Uterine smooth muscle cell (primary cell): ENCODE measurements at places on chromosomes 1 and 21. TPM values are rescaled to one million over a fixed set of nuclear protein-coding genes. Genes with fewer than 3 reads are reported as not detected.

Gene UBE2G2
- 56.4 and 66.0 TPM in 2 replicates for total RNA-seq

Gene TMCC2
- total RNA-seq = 3.2 and 4.7 TPM in 2 replicates

Gene CRB1
- total RNA-seq = 0.11 and 0.37 TPM in 2 replicates

Gene GABRD
- total RNA-seq = not detected in 2 replicates

Gene GPX7
- total RNA-seq = 9.7 and 11.7 TPM in 2 replicates

Gene VCAM1
- total RNA-seq = 0.44 and 3.0 TPM in 2 replicates

Gene CACNA1E
- not detected in 2 replicates for total RNA-seq

Gene LAPTM5
- not detected in 2 replicates for total RNA-seq

Gene RPS6KA1
- 7.5 and 14.8 TPM in 2 replicates for total RNA-seq

Gene GNG12
- 145 and 160 TPM in 2 replicates for total RNA-seq
